ENCODE measurements at places on chromosomes 5 and 9. TPM values are rescaled to one million over a fixed set of nuclear protein-coding genes. Genes with fewer than 3 reads are reported as not detected.

PAX5 gene
- total RNA-seq, result 2.1 TPM

TSSK1B gene
- not detected for total RNA-seq

DNA sequence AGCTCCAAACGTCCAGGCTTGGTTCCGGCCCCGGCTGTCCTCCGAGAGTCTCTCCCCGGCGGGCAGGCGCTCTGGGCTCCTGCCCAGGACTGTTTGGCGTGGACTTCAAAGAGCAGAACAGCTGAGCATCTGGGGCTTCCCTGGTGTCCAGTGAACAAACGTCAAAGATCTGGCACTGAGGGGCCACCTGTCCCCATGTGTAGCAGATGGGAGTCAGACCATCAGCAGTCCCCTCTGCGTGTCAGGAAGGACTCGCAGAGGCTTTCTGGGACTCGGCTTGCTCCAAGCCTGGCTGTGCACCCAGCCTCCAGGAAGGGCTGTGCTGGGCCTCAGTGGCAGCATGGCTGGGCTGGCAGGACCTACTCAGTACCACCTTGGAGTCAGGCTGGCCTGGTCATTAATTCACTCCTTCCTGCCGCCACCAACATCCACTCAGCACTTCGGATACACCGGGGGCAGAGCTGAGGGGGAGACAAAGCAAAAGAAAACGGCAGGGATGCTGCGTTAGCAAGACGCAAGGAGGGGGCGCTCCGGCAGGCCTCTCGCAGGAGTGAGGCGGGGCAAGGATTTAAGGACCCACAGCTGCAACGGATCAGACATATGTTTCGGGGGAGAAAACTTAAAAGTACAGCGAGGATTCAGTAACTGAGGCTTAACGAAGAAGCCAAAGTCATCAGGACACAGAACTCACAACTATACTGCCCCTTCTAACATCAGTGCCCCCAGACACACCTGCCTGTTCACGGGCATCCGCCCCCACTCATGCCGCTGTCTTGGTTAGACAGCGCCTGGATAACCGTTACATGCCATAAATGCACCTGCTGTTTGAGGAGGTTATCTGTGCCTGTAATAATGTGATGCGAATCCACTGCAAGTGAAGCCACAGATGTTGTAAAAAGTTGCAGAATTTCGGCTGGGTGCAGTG lies 164.5 kb upstream of the PHYKPL start:
- no peaks in the 10 kb centered on the region for H3K36me3 ChIP-seq
- no peak overlapping the region for H3K4me3 ChIP-seq
- H3K27ac ChIP-seq, result no peak overlapping the region
- H3K4me1 ChIP-seq, result no peaks in the 10 kb centered on the region
- no peak for DNase-seq

- no peak for DNase-seq
- H3K36me3 ChIP-seq, result peaks cover 12% of the 10 kb centered on the region
- H3K27me3 ChIP-seq, result no peaks in the 10 kb centered on the region
- H3K4me3 ChIP-seq, result no peak overlapping the region
Measured at GRCh38 chr5:71658916-71659662, 60.0 kb upstream of the CARTPT start.

SV2C gene
- not detected for total RNA-seq

Measured in natural killer cell treated with Interleukin-12 subunit alpha and Interleukin-12 subunit beta and Interleukin-15 and Interleukin-18, amount 100 ng/mL, for 72 hours (primary cell).